ENCODE measurements at places on chromosomes 5 and 9.

DNA sequence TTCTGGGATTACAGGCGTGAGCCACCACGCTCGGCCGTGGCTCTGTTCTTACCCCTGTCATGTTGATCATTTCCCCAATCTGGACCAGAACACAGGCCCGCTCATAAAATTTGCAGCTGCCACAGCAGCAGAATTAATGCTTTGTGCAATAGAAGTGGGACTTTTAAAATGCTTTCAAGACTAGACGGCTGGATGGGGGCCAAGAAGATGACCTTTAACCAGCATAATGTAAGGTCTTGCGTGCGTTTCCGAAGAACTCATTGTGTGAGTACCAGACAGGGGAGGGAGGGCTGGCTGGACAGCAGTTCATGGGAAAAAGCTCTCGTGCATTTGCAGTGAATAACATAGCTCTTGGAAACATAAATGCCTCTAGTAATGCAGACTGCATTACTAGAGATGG is 3.5 kb upstream of the WDR38 start:
- DNase-seq: peak; percentile 26

GRCh38 chr5:146815411-146815810 is 63.1 kb downstream of the PPP2R2B start:
- no peak for DNase-seq

GRCh38 chr5:33743099-33743498 is 148.7 kb downstream of the ADAMTS12 start:
- no peak for DNase-seq

GRCh38 chr5:9337928-9338595 is 207.8 kb downstream of the SEMA5A start:
- no peak for DNase-seq

GRCh38 chr5:43245724-43246385 is 53.8 kb downstream of the NIM1K start:
- DNase-seq: no peak

DNA sequence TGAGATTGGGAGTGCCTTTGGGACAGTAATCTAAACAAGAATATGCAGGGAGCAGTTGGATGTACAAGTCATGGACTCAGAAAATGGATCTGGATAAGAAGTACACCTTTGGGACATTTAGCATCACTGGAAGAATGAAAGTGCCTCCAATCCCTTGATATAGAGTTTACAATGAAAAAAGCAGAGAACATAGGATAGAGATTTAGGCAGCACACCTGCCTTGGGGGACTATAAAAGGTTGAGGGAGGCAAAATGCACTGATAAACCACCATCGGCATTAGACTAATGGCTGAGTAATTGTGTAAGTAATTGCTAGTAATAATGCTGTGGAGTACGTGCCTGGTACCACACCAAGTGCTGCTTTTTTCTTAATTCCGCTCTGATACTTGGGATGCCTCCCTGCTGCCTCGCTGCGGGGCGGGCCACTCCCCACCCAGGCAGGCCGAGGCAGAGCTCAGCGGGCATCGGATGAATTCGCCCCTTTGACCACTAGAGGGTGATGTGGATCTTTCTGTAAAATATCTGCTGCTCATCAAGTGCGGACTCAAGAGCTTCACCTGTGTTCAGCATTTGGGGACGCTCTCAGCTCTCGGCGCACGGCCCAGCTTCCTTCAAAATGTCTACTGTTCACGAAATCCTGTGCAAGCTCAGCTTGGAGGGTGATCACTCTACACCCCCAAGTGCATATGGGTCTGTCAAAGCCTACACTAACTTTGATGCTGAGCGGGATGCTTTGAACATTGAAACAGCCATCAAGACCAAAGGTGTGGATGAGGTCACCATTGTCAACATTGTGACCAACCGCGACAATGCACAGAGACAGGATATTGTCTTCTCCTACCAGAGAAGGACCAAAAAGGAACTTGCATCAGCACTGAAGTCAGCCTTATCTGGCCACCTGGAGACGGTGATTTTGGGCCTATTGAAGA is 99.9 kb downstream of the ANKRD18B start:
- DNase-seq: peak; percentile 28

DNA sequence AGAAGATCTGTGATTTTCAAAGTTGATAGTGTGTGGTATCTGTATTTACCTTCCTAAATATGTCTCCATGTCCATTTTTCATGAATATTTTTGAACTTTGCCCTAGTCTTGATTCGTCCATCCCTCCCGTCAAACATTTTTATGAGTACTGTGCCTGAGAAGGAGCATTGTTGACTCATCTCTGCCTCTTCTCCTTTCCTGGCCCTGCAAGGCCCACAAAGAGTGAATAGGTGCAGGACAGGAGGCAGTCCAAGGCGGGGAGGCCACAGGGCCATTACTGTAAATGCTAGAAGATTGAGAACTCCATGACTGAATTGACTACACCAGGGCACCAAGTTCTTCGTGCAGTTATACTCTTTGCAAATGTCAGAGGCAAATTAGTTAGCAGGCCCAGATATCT is 200.9 kb downstream of the ZSWIM6 start:
- DNase-seq: no peak

- no peak for DNase-seq
Observed at GRCh38 chr5:54743997-54744788, 226.6 kb downstream of the SNX18 start.
